ENCODE measurements at places on chromosomes 13 and 19.
A peak's percentile ranks its signal among the peaks of the same experiment; 100 is the strongest.

GRCh38 chr19:45542234-45542668 lies 35.0 kb downstream of the VASP start:
- DNase-seq: no peak

GRCh38 chr13:43023289-43023963 lies at the start of gene DNAJC15:
Gene DNAJC15, plus strand, starts transcription at chr13:43023586. Its CDS starts 41 bp downstream, at chr13:43023627.
- DNase-seq: peak; percentile 67

GRCh38 chr13:21075379-21076249 lies 14.2 kb upstream of the LATS2 start:
- no peak for DNase-seq

DNA sequence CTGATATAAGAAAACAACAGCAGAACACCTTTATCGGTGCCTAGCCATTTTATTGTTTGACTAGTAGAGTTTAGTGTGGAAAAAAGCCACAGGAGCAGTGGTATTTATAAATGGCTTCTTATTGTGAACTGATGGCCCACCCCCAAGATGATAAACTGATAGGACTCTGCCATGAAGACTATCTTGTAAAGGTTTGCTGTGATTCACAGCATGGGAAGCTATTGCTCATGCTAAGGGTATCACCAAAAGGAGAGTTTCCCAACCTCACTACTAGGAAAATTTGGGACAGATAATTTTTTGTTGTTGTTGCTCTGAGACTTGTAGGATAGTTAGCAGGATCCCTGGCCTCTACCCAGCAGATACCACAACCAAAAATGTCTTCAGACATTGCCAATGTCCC lies 12.0 kb upstream of the SLC7A1 start:
- no peak for DNase-seq

GRCh38 chr13:94776956-94777355 lies 64.6 kb upstream of the SOX21 start:
- DNase-seq: no peak

- no peak for DNase-seq
Measured at GRCh38 chr13:88472316-88472715, 801.1 kb downstream of the SLITRK5 start.

DNA sequence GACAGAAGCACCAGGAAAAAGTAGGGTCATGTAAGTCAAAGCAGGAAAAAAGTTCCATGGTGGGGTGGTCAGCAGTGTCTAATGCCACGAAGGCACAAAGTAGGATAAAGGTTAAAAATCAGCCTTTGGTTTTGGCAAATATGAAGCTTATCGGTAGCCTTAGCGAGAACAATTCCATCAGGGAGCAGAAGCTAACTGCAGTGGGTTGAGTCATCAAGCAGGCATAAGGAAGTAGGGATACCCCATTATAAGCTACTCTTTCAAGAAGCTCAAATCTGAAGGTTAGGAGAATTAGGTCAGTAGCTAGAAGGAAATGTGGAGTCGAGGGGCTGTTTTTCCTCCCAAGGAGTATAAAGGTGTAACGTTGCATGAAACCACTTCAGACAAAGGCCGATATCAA lies 57.5 kb upstream of the USPL1 start:
- DNase-seq: no peak

DNA sequence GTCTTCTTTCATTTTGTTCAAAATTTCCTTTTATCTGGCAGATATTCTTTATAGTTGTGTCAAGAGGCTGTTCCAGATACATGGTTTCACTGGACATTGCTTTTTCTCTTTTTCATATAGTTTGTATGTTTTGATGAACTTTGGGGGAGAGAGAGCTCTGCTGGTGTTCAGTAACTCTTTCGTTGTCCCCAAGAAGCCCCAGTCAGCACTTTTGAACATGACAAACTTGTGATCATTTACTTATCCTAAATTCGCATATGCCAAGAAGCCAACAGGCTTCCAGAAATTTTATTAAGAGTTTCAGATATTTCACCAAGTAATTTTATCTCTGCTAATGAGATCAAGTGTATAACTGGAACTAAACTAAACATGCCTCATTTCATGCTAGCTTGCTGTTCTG lies 275.8 kb upstream of the GPC6 start:
- no peak for DNase-seq

DNA sequence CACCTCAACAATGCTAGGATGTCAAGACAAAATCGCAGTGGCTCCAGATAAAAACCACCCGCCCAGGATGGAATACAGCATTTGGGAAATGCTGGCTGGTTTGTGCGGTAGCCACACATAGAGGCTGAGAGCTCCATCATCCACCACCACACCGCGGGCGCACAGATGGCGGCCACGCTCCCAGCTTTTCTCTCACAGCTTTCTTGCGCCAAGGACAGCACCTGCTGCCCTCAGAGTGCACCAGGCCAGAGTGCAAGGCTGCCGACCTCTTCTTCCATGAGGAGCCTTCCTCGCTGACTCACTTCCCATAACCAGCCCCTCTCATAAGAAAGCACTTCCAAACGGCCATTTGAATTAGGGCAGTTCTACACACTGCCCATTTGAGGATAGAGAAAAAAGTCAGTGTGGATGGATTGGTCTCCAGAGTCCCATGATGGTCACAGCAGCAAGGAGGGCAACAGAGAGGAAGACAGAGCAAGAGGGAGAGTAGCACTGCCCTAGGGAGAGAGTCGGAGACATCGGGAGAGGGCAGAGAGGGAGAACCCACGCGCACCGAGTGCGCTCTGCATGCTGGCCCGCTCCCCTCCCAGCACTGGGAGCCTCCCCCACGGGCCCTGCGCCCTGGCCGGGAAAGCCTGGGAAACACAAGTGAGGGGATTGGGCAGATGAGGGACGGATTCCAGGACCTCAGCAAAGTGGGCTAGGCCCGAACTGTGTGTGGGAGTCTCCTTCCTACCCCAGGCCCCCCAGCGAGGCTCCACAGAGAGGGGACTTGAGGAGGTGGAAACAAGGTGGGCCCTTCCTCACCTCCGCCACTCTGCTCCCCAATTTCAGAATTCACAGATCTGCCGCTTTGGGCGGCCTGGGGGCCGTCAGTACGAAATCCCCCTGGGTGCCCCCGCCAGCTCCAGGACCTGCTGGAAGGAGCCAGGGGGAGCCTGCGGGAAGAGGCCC lies 156.9 kb downstream of the USP12 start:
- no peak for DNase-seq

DNA sequence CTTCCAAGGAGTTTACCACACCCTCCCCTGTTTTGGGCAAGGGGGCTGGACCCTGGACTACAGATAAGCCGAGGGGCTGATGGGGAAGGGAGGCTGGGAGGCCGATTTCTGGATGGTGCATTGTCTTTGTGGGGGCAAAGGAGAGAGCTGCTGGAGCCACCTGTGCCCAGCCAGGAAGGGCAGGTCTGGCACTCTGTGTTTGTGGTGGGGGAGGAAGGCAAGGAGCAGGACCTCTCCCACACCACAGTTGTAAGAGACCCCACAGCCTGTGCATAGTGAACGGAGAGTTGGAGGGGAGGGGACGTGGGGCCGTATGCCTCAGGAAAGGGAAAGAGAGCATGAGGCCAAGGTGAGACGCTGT lies 16.0 kb upstream of the PRR19 start:
- DNase-seq: no peak

DNA sequence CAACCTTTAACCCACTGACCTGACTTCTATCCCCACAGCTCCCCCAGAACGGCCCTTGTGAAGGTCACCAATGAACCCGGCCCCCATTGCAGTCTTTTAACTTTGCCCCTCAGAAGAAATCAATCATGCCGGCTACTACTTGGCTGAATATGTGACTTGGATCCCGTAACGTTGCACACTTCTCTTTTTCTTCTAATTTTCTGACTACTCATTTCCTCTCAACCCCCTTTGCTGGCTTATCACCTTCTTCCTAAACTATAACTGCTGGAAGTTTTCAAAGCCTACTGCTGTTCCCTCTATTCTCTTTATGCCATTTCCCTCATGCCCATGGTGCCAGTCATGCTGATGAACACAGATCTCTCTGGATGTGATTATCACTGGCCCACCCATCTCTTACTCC lies 367.6 kb downstream of the DNAJC15 start:
- DNase-seq: no peak

GRCh38 chr19:29119590-29119989 lies 93.4 kb downstream of the UQCRFS1 start:
- DNase-seq: no peak

DNA sequence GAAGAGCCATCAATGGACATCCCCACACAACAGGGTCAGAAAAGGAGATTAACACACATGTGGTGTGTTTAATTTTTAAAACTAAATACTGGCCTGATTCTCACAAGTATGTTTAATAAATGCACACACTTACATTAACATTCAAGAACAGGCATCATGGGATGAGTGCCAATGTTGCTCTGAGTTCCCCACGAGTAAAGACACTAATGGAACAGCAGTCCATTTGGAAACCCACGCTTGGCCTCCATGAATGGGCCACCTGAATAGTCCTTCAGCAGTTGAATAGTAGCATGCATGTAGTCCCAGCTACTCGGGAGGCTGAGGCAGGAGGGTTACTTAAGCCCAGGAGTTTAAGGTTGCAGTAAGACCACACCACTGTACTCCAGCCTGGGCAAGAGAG lies 195.2 kb upstream of the IPO5 start:
- DNase-seq: no peak

- DNase-seq: peak; percentile 81
Measured at GRCh38 chr13:114234645-114235421, at the start of gene CDC16. Gene CDC16, plus strand, starts transcription at chr13:114234897. Its CDS starts 188 bp downstream, at chr13:114235085.

DNA sequence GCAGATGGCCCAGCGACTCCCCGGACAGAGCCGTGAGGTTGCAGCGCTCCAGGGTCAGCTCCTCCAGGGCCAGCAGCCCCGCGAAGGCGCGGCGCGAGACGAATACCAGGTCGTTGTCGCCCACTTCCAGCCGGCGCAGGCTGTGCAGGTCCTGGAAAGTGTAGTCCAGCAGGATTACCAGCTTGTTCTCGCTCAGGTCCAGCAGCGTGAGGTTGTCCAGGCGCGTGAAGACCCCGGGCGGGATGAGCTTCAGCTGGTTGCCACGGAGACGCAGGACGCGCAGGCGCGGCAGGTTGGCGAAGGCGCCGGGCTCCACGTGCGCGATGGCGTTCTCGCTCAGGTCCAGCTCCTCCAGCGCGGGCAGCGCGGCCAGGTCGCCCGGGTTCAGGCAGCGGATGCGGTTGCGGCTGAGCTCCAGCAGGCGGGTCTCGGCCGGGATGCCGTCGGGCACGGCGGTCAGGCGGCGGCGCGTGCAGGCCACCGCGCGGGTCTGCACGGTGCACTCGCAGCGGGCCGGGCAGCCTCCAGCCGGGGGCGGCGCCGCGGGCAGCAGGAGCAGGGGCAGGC lies 9.3 kb upstream of the PEAK3 start:
- no peak for DNase-seq

DNA sequence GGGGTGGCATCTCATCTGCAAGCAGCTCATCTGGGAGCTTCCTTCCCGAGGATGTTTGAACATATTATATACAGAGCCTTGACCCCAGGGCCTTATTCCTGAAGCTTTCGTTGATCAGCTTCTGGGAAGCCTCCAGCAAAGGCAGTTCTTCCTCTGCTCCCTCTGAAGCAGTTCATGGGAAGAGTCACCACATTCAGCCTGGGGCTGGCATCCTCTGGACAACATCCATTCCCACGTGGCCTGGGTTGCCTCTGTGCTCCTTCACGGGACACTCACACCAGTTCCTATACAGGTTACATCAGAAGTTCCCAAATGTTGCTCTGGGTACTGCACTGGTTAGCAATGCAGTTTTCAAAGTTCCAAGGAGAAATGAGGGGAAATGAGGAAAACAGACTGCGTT lies 29.6 kb downstream of the COL4A2 start:
- no peak for DNase-seq

DNA sequence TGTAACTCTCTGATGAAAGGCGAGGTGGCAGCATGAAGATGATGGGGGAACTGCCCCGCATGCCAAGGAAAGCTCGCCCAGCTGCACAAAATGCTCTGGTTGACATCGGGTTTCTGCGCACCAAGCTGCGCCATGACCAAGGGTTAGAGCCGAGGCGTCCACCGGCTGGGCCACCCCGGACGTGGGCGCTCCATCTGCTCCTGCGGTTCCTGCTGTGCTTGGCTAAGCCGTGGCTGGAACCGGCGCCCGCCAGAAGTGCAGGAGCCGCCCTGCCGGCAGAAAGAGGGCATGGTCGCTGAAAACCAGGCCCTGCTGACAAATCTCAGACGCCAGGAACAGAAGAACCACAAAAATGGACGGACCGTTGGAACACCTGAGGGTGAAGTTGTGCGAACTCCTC lies 57.9 kb downstream of the ZNF100 start:
- no peak for DNase-seq

GRCh38 chr13:35140321-35140720 lies 198.3 kb downstream of the NBEA start:
- no peak for DNase-seq

DNA sequence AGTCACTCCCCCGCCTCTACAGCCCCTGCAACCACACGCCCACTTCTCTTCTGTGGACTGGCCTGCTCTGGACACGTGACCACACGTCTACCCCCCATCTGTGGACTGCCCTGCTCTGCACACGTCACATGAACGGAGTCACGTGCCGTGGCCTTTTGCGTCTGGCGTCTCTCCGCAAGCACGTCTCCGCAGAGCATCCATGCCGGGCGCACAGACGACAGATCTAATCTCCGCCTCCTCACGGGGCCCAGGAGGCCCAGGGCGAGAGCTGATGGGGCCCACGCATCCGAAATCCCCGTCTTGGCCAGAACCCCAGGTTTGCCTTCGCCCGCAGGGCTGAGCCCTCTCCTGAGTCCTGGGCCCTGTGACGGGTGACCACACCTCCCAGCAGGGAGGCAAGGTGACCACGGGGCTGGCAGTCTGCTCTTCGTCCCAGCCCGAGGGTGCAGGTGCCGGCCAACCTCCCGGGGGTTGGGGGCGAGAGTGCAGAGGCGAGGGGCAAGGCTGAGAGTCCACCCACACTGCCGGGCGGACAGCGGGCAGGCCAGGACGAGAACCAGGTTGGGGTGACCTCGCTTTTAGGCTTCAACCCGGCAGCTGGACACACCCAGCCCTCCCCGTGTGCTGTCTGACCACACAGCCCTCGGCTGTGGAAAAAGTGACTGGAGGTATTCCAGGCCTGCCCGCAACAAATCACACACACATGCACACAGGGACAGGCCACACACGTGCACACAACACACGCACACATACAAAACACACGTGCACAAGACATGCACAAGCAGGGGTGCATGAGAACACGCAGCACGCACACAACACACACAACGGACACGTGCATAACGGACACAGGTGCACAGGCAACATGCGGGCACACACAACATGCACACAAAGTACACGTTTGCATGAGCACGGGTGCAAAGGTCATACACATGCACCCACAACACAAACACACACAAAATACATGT lies 3.9 kb downstream of the SBNO2 start:
- no peak for DNase-seq

DNA sequence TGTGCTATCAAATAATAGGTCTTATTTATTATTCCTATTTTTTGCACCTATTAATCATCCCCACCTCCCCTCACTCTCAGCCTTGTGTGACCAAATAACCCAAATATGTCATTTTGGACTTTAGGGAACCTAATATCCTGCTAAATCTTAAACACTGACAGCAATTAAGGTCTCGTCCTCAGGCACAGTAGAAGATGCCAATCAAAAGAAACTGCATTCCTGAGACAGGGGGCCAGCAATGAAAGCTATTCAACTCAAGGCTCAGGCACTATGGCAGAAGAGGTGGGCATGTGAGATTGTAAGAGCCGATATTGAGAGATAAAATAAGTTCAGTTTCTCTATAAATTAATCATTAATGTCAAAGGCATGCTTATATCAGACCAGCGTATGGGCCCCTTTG lies 1437.7 kb upstream of the PCDH9 start:
- no peak for DNase-seq
